CD4-positive, alpha-beta T cell treated with Interleukin-10 for 1 hour (primary cell): ENCODE measurements at places on chromosomes 7 and 10.

GRCh38 chr7:26213807-26214515 is 12.4 kb downstream of the CBX3 start:
- DNase-seq = no peak

- DNase-seq = no peak
Measured at GRCh38 chr10:103583871-103584215, 90.3 kb downstream of the NEURL1 start.

- no peak for DNase-seq
Measured at GRCh38 chr7:79410345-79410744, 43.1 kb downstream of the MAGI2 start.

GRCh38 chr10:123635745-123636144 is 30.4 kb upstream of the GPR26 start:
- no peak for DNase-seq

- DNase-seq = no peak
Measured at GRCh38 chr7:44466300-44467216, 23.9 kb downstream of the NUDCD3 start.
